ENCODE measurements at places on chromosomes 1 and 21.

- DNase-seq, result no peak
Measured at GRCh38 chr1:171248302-171248701, at the start of gene FMO1. TSS of gene FMO1 (plus strand) at chr1:171248494. CDS start at chr1:171258088, 9,594 bp downstream.

DNA sequence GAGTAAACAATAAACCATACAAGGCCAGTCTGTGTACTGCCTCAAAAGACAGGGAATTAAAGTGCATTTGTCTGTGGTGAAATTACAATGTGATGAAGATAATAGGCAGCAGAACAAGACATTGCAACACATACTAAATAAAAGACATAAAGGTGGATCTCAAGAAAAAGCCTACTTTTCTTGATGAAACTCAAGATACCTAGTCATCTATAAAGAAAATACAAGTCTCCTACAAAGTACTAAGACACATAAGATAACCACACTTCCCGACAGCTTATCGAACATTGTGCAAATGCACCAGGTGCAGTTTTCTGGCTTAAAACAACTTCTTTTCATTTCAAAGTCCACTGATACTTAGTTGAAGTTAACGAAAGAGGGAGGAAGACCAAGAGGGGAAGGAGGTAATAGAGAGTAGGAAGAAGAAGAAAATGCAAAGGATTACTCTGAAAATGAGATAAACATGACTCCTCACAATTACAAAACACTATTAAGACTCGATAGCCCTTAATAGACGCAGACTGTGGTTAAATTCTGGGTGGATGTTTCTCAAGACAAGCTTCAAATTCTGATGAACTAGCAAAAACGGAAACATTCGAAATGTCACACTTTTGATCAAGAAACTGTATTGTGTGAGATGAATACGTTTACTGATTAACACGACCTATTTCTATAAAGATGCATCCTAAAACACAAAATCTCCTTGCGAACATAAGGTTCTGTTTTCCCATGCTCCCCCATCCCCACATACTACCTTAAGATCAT is 2.0 kb downstream of the HNRNPR start:
- peak; percentile 18 for DNase-seq

GRCh38 chr1:160030657-160031364 is 979 bp downstream of the PIGM start:
- DNase-seq, result peak; percentile 13

GRCh38 chr1:54378157-54378873 is 27.9 kb downstream of the SSBP3 start:
- DNase-seq, result peak; percentile 49

DNA sequence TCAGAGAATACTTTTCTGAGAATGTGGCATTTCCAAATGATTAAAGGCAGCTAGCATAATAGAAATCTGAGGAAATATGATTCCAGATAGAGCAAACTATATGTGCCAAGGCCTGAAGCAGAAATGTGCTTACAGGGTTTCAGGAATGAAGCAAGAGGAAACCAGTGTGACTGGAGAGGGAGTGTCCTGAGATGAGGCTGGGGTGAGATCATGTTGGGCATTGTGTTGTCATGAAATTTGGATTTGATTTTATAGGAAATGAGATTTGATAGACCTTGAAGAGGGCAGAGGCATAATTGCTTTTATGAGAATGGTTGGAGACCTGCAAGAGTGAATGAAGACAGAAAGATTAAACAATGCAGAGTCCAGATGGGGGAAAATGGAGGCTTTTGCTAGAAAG is 338.1 kb upstream of the SNX7 start:
- DNase-seq, result peak; percentile 58

DNA sequence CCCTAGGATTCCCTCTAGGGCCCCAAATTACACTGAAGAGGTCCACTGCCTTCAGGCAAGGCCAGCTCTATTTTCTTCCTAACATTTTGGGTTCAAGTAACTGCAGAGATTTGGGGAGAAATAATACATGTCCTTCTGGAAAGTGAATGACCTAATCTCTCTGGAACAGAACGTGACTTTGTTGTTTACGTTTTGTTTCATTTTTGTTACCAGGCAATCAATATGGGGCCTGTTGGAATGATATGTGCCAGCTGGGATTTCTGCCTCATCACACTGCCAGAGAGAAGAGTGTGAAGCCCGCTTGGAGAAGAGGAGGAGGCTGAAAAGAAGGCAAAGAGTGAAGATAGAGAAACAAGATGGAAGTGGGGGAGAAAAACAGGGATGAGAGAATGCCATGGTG is 116.7 kb downstream of the FASLG start:
- no peak for DNase-seq

DNA sequence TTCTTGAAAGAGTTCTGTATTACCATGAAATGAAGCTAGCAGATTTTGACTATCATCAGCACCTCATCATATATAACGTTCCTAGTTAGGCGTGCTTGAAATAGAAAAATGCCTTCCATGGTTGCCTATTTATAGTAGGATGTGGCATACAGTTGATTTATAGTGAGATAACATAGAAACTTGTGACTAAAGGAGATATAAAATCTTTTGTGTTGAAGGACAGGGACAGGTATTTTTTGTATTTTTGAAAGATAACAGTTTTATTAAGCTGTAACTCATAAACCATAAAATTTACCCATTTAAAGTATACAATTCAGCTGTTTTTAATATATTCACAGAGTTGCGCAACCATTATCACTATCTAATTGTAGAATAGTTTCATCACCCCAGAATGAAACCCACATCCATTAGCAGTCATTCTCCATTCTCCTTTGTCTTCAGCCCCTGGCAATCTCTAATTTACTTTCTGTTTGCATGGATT is 19.3 kb downstream of the SPEN start:
- no peak for DNase-seq

DNA sequence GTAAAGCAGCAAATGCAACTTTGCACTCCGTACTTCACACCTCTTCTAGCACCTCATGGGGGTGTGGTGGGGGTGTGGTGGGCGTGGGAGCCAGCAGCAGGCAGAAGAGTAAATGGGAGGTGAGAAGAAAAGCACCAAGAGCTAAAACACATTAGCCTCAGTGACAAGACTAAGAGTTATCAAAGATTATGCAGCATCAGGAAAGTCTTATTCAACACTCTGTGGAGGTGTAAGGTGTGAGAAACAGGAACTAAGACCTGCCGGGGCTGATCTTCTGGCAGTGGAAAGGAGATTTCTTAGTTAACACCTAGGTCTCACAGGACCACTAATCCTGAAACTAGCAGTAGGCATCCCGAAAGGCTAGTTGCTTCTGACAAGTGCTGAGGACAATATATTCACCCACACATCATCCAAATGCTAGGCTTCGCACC is 9.9 kb downstream of the TGFBR3 start:
- no peak for DNase-seq

DNA sequence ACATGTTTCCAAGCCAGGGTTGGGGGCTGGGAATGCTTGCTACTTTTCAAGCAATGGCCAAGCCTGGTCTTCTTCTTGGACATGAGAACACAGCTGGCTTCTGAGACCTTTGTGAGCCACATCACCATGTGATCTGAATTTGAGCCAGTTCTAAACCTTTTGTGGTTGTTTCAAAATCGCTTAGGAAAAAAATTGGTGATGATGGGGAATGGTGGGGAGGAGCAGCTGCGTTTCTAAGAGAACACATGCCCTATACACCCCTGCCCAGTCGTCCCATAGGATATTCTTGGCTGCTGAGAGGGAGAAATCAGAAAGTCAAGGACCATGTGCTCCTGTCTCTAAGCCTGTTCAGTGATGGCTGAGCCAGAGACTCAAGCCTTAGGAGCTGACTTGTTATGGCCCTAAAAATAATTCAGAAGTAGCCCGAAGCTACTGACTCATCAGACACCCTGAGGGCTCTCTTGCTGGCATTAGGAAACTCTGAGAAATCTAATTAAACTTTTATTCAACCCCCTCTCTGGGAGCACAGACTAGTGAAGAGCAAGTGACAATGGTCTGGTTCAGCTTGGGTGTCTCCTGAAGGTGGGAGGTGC is 30.5 kb downstream of the CCDC185 start:
- DNase-seq, result peak; percentile 7

GRCh38 chr1:151988405-151988923 is 5.2 kb downstream of the S100A10 start:
- peak; percentile 90 for DNase-seq

DNA sequence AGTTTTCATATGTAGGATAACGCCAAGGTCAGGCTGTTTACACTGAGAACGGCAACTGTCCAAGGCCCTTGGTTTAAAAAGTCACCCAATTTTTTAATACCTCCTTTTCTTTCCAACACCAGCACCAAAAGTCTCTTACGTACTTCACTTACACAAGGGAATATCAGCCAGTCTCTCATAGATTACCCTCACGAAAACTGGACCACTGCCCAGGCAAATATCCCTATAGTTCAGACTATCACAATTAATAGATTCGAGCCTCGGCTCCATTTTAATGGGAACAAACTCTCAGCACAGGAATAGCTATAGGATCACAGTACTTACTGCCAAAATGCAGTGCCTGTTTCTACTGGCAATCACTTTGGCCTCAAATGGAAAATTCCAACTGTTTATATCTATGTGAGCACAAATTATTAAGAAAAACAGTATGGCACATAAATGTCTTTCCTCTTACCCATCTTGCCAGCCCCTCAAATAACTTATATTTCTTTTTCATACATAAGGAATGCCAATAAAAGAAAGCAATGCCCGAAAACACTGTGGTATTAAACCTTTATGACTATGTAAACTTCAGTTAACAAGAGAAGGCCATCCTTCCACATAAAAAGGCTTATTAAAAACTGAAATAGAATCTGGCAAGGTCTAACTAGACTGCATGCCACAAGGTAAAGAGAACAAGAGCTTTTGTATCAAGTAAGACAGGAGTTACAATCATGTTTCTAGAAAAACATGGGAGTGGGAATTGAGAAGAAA is 97.8 kb downstream of the SLC45A1 start:
- DNase-seq, result no peak

- peak; percentile 60 for DNase-seq
Measured at GRCh38 chr1:217134857-217135568, 411.8 kb upstream of the ESRRG start.

DNA sequence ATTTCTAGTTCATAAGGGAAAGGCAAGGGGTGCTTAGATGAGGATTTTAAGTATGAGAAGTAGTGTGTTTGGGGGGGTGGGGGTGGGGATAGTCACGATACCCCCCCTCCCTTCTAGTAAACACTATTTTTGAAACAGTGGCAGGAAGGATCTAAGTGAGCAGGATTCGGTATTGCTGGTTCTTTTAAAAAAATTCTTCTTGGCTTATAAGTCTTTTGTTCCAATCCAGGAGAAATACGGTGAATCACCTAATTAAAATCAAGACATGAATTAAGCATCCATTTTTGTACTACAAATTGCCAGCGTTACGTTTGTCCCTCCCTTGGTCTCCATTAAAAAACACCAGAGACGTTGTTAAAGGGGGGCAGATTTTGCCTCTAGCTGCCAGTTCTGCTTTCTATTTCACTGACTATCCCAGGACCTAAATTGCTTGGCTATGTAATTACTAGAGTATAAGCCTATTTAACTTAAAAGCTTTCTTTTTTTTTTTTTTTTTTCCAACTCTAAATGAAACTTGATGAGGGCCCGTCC is 911 bp downstream of the LMO4 start:
- DNase-seq, result peak; percentile 60

GRCh38 chr1:225774281-225775147 is 3.1 kb upstream of the SRP9 start:
- DNase-seq, result peak; percentile 70

GRCh38 chr21:41321211-41321907 is 4.8 kb downstream of the FAM3B start:
- no peak for DNase-seq

DNA sequence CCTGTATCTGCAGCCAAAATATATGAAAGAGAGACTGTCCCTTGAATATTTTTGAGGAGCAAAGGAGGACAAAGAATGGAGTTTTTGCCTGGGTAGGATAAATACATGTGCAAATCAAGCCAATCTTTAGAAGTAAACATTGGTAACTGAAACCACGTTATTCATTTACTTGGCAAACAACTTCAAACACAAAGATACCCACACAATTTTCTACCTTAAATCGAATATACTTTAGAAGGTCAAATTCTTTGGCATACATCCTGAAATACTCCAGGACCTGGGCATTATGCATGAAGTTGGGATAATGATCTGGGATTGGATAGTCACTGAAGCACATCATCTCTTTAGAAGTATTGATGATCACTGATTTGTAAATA is 9.6 kb downstream of the FMO5 start:
- DNase-seq, result no peak

GRCh38 chr1:87024936-87025540 is 110.6 kb downstream of the HS2ST1 start:
- peak; percentile 49 for DNase-seq

GRCh38 chr1:205563927-205564441 is 59.5 kb downstream of the CDK18 start:
- DNase-seq, result no peak

DNA sequence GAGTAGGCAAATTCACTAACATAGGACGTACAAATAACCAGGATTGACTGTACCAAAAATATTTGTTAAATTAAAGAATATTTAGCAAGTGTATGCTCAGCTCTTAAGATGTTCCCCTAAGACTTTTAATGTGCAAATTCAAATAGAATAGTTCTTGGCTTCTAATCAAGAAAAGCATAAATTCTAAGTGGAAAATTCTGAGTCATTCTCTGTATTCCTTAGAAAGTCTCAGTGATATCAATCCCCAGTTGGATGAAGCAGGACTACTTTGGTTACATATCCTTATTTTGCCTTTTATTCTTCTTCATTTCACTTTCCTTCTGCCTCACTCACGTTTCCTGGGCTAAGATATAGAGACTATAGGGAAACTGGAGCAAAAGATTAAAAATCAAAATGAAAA is 130.2 kb downstream of the IFI44 start:
- DNase-seq, result peak; percentile 8

- peak; percentile 73 for DNase-seq
Measured at GRCh38 chr1:40898431-40898901, 36.3 kb upstream of the CITED4 start.

GRCh38 chr1:200269256-200269655 is 140.6 kb downstream of the ZNF281 start:
- no peak for DNase-seq

DNA sequence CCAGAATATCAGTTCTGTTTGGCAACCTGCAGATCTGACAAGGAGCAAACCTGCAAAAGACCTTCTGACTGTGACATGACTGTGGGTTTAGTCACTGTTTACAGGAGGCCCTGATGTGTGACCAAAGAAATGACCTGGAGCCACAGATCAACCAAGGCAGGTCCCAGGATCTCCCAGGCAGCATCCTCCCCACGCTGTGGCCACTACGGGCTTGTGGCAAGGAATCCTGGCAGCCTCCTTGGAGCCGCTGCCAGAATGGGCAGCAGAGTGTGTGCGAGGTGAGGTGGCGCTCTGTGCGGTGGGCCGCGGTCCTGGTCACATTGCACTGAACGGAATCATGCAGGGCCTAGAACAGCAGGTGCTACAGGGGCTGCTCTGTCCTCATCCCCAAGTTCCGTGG is 15.9 kb downstream of the MCM3AP start:
- DNase-seq, result peak; percentile 63

All from astrocyte of the hippocampus (primary cell).